ENCODE measurements at places on chromosomes 13 and 19. TPM values are rescaled to one million over a fixed set of nuclear protein-coding genes. Genes with fewer than 3 reads are reported as not detected.

TMEM86B gene
- 3.2 TPM for total RNA-seq

DNA sequence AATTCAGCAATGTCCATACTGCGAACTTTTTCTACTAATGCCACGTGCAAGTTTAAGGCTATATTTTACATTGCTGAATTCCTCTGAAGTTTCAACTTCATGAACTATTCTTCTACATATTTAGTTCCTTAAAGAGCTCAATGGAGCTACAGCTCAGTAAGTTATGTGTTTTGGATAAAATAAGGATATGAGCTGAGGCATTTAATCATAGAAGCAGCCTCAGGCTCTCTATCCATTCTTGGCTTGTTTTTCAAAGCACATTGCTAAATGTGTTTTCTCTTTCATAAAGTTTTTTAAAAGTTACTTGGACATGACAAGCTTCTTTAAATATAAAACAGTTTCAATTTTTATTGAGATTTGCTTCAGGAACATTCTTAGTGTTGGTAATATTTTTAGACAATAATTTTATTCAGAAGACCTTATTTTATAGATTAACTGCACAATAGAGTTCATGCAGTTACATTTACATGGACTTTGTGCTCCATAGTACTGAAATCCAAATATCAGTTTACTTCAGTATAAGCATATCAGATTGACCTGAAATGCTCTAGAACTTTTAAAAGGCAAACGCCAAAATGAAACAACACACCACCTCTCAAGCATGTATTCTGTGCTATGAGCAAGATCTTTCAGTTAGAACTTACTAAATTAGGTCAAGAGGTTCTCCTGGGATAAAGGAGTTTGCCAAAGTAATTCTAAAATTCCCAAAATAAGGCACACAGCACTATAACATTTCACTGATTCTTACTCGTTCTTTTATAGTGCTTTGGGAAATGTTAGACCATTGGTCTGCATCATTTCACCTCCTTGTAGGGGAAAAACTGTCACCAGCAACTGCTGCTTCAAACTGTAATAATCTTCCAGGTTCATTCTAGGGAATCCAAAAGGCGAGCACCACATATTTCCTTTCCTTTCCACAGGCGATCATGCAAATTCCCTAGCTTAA lies 275.5 kb downstream of the ENOX1 start:
- H3K4me3 ChIP-seq = no peak overlapping the region
- no peaks in the 10 kb centered on the region for H3K4me1 ChIP-seq

KLK2 gene
- 0.69 TPM for total RNA-seq

- no peaks in the 10 kb centered on the region for H3K27me3 ChIP-seq
- H3K27ac ChIP-seq = no peak overlapping the region
- H3K36me3 ChIP-seq = peaks cover 37% of the 10 kb centered on the region
- no peak overlapping the region for H3K4me3 ChIP-seq
- H3K4me1 ChIP-seq = no peaks in the 10 kb centered on the region
These were observed 27.7 kb downstream of the ZNF461 start for GRCh38 chr19:36638862-36639510.

GRCh38 chr19:38647966-38648768 lies 718 bp downstream of the ACTN4 start:
- H3K4me3 ChIP-seq = peak overlapping the region; percentile 99
- H3K27ac ChIP-seq = peak overlapping the region; percentile 84
- H3K36me3 ChIP-seq = no peaks in the 10 kb centered on the region
- H3K27me3 ChIP-seq = no peaks in the 10 kb centered on the region
- no peak for DNase-seq

GRCh38 chr13:35530581-35530980 lies 54.1 kb upstream of the MAB21L1 start:
- H3K27ac ChIP-seq = no peak overlapping the region
- H3K36me3 ChIP-seq = no peaks in the 10 kb centered on the region
- no peak for DNase-seq
- no peak overlapping the region for H3K4me3 ChIP-seq
- H3K27me3 ChIP-seq = no peaks in the 10 kb centered on the region

IL12RB1 gene
- total RNA-seq = not detected

GRCh38 chr19:16645140-16645539 lies 14.8 kb downstream of the SMIM7 start:
- peaks cover 31% of the 10 kb centered on the region for H3K36me3 ChIP-seq
- H3K27me3 ChIP-seq = no peaks in the 10 kb centered on the region
- no peak overlapping the region for H3K27ac ChIP-seq

DNA sequence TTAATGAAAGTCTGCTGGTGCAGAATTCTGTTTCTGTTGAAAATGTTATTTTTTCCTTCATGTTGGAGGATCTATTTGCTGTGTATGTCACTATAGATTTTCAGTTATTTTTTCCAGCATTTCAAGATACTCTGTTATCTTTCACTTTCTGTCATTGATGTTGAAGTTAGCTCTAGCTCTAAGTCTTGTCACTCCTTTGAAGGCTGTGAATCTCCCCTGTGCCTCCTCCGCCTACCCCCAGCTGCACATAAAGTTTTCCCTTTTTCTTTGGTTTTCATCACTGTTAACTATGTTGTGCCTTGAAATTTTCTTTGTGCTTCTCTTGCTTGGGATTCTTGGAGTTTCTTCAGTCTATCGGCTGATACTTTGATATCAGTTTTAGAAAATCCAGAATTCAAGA lies 20.8 kb downstream of the URI1 start:
- no peak overlapping the region for H3K4me3 ChIP-seq
- H3K36me3 ChIP-seq = no peaks in the 10 kb centered on the region
- H3K4me1 ChIP-seq = peaks cover 17% of the 10 kb centered on the region

DNA sequence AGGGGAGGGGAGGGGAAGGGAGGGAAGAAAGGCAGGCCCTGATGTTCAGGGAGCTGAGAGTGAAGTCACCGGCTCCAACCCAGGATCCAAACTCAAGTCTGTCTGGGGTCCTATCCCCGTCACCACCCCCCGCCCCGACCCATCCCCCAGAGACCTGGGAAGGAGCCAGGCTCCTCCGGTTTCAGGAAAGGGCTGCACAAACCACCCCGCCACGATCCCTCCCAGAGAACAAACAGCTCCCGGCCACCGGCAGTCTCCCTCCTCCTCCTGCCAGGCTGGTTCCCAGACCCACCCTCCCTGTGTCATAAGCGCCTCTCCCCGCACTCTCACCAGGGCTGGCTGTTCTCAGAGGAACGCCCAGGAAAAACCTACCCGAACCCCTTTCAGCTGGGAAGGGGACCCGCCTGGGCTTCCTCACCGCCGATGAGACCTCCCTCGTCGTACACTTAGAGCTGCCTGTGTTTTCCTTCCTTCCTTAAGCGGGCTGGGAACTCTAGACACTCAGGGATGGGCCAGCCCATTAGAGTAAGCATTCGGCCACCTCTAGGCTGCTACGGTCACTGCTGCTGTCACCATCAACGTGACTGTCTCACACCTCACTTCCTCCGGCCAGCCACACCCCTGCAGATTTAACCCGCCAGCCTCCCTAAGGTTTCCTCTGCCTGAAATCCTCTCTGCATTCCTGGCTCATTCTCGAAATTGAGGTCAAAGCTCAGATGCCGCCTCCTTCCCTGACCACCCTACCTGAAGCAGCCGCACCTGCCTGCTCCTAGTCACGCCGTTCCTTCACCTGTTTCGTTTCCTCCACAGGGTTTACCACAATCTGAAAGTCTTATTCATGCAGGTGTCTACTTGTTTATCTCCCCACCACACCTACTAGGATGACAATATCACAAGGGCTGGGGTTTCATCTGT lies 6.3 kb upstream of the RDH13 start:
- no peak overlapping the region for H3K27ac ChIP-seq
- peak; percentile 81 for DNase-seq
- H3K27me3 ChIP-seq = peaks cover 90% of the 10 kb centered on the region
- H3K4me3 ChIP-seq = peak overlapping the region; percentile 70

GRCh38 chr13:75326173-75327134 lies 155.5 kb downstream of the TBC1D4 start:
- no peak overlapping the region for H3K27ac ChIP-seq
- no peaks in the 10 kb centered on the region for H3K36me3 ChIP-seq
- H3K4me3 ChIP-seq = no peak overlapping the region

- H3K4me3 ChIP-seq = no peak overlapping the region
- no peaks in the 10 kb centered on the region for H3K36me3 ChIP-seq
- no peak for DNase-seq
- no peak overlapping the region for H3K27ac ChIP-seq
- peaks cover 22% of the 10 kb centered on the region for H3K4me1 ChIP-seq
These were observed 1299.9 kb upstream of the MIR17HG start for GRCh38 chr13:90047600-90047999.

GRCh38 chr13:94411747-94412146 lies 67.7 kb downstream of the DCT start:
- H3K27me3 ChIP-seq = no peaks in the 10 kb centered on the region
- DNase-seq = no peak
- H3K4me1 ChIP-seq = no peaks in the 10 kb centered on the region
- no peaks in the 10 kb centered on the region for H3K36me3 ChIP-seq
- H3K4me3 ChIP-seq = no peak overlapping the region

DNA sequence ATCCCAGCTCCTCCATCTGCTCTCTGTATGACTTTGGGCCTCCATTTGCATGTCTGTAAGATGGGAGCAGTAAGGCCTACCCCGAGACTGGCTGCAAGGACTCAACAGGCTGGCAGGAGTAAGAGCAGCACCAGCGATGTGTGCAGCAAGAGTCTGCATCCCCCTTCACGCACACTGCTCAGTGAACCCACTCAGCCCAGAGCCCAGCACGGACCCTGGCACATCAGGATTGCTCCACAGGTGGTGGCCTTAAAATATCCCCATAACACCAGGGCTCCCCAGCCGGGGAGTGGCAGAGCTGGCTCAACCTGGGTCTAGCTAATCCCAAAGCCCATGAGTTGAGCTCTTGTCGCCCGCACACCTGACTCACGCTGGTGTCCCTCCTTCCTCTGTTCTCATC lies 23.4 kb downstream of the VRK3 start:
- DNase-seq = no peak
- no peak overlapping the region for H3K4me3 ChIP-seq
- no peak overlapping the region for H3K27ac ChIP-seq
- no peaks in the 10 kb centered on the region for H3K27me3 ChIP-seq

ZGLP1 gene
- total RNA-seq = 4.7 TPM

- DNase-seq = no peak
- 0 out of 2 replicates have a peak overlapping the region, but pooled peaks have one; percentile 50 for H3K27ac ChIP-seq
- no peaks in the 10 kb centered on the region for H3K36me3 ChIP-seq
- peaks cover 17% of the 10 kb centered on the region for H3K4me1 ChIP-seq
- no peaks in the 10 kb centered on the region for H3K27me3 ChIP-seq
These were observed 21.8 kb downstream of the NOSIP start for GRCh38 chr19:49558591-49558990.

GRCh38 chr19:31315652-31316051 lies 33.6 kb downstream of the TSHZ3 start:
- H3K36me3 ChIP-seq = no peaks in the 10 kb centered on the region
- peaks cover 44% of the 10 kb centered on the region for H3K4me1 ChIP-seq
- no peaks in the 10 kb centered on the region for H3K27me3 ChIP-seq
- no peak for DNase-seq

GRCh38 chr13:67001363-67001762 lies 228.8 kb downstream of the PCDH9 start:
- H3K36me3 ChIP-seq = no peaks in the 10 kb centered on the region
- H3K27ac ChIP-seq = no peak overlapping the region
- no peaks in the 10 kb centered on the region for H3K27me3 ChIP-seq
- H3K4me3 ChIP-seq = no peak overlapping the region
- no peaks in the 10 kb centered on the region for H3K4me1 ChIP-seq
- peak; percentile 1 for DNase-seq

DNA sequence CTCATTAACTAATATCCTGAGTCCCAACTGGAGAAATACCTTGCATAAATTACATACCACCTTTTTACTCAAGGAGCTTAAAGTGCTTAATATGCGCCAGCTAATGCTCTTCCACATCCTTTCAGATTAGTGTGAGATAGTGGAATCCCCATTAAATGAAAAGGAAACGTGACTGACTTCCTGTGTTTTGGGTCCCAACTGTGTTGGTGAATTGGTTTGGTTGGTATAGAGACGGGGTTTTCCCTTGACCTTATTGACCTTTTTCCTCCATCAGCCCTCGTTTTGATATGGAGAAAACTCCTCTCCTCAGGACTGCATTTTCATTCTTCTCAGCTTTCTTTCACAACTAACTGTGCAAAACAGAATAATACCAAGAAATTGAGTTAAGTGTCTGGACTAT lies 163.5 kb downstream of the PAN3 start:
- H3K36me3 ChIP-seq = peaks cover 11% of the 10 kb centered on the region
- no peaks in the 10 kb centered on the region for H3K27me3 ChIP-seq

CYP4F11 gene
- total RNA-seq = not detected

DNA sequence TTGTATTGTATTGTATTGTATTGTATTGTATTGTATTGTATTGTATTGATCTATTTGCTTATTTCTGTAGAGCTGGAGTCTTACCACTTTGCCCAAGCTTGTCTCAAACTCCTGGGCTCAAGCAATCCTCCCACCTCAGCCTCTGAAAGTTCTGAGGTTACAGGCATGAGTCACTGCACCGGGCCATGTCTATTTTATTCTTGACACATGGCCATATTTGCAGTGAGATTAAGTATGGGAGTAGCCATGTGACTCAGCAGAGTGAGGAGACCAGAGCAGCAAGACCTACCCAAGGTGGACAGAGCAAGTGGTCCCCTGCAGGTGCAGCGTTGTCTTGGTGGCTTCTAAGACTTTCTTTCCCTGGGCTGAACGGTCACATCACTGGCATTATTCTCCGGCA lies 49.1 kb upstream of the UBAC2 start:
- H3K4me1 ChIP-seq = no peaks in the 10 kb centered on the region
- no peak overlapping the region for H3K4me3 ChIP-seq
- H3K36me3 ChIP-seq = no peaks in the 10 kb centered on the region
- H3K27ac ChIP-seq = no peak overlapping the region
- DNase-seq = no peak

FXYD1 gene
- 1.7 TPM for total RNA-seq

GRCh38 chr19:3538965-3539755 lies at the start of gene TEKTIP1:
Gene TEKTIP1, plus strand, starts transcription at chr19:3539174. Its CDS starts 4 bp downstream, at chr19:3539178.
- no peaks in the 10 kb centered on the region for H3K27me3 ChIP-seq
- no peaks in the 10 kb centered on the region for H3K36me3 ChIP-seq
- H3K4me1 ChIP-seq = no peaks in the 10 kb centered on the region
- DNase-seq = peak; percentile 51
- no peak within 1 kb of the TSS for H3K27ac ChIP-seq

MUC16 gene
- 0.42 TPM for total RNA-seq

DNA sequence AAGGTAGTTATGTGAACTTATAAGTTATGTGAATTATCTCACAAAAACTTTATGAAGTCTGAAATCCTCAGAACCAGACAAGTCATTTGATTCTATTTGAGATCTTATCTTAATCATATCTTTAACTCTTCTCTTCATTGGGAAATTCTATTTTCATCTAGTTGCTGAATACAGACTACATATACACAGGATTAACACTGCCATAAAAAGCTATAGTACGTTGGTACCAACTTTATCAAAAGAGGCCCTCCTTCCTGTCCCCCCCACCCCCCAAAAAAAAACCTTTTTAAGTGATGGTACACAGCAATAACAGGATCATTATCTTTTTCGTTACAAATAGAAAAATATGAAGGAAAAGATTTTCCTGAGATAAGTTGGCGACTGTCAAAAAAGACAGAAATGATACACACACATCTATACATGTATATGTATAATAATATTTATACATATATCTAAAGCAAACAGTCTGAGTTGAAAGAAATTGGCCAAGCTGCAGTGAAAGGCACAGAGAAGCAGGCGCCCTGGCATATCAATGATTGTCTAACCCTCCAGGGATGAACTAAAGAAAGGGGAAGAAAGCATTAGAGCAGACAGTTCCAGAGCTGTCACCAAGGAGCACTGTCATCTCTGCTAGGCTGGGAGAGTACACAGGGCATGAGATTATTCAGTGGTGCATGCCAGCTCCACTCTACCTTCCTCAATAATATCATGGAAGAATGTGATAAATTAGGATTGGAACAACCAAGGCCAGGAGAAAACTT lies 116.7 kb downstream of the KLF12 start:
- no peak overlapping the region for H3K27ac ChIP-seq
- no peak for DNase-seq
- H3K4me1 ChIP-seq = peaks cover 6% of the 10 kb centered on the region
- no peaks in the 10 kb centered on the region for H3K27me3 ChIP-seq
- H3K36me3 ChIP-seq = no peaks in the 10 kb centered on the region
- H3K4me3 ChIP-seq = no peak overlapping the region
